ENCODE measurements at places on chromosomes 16 and 17.

GRCh38 chr17:49482144-49482817 is 12.8 kb upstream of the NGFR start:
- DNase-seq, result no peak

GRCh38 chr17:13541032-13541480 is 60.7 kb downstream of the HS3ST3A1 start:
- peak; percentile 14 for DNase-seq

- DNase-seq, result no peak
Observed at GRCh38 chr17:81891303-81891552, 158 bp downstream of the ALYREF start.

GRCh38 chr16:7689234-7689633 is 356.6 kb downstream of the RBFOX1 start:
- no peak for DNase-seq

DNA sequence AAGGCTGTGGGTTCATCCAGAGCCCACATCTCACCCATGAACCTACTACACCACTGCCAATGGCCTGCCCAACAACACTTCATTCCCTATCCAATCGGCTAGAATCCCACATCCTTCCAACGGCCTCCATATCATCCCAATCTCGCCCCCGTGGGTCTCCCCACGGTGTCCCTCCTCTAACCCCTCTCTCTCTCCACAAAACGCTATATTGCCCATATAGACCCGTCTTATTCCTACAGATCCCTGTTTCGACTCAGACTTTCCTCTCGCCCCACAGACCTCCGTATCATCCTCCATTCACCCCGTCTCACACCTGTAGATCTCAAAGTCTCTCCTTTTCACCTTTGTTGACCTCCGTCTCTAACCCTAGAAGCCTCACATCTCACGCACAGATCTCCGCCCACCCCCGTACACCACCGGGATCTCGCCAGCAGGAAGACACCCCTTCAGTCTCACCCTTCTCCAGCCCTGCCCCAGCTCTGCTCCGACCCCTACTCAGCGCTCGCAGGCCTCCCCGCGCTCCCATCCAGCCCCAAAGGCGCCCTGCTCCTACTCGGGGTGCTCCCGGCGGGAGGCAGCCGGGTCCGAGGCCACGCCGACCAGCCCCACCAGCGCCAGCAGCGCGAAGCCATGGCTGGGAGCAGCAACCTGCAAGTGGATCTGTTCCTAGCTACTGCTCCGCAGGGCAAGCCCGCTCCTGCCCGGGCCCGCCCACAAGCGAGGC is at the start of gene FDXR:
TSS of gene FDXR (minus strand) at position 682 of the 724 bp plus-strand sequence. CDS start at position 632, 50 bp downstream.
- peak; percentile 25 for DNase-seq

Measured in SW480 (cell line).